ENCODE measurements at places on chromosomes 2 and 18. TPM values are rescaled to one million over a fixed set of nuclear protein-coding genes. Genes with fewer than 3 reads are reported as not detected.

The CD28 gene
- 2.5 TPM for polyA plus RNA-seq

The IFT172 gene
- 82.3 TPM for polyA plus RNA-seq

The COL6A3 gene
- 2.8 TPM for polyA plus RNA-seq

The OTX1 gene
- not detected for polyA plus RNA-seq

The ADAM23 gene
- polyA plus RNA-seq: 0.23 TPM

The MC2R gene
- not detected for polyA plus RNA-seq

The TFCP2L1 gene
- 29.1 TPM for polyA plus RNA-seq

The ALPG gene
- polyA plus RNA-seq: not detected

The TACR1 gene
- not detected for polyA plus RNA-seq

The SIX3 gene
- not detected for polyA plus RNA-seq

The REG3G gene
- polyA plus RNA-seq: not detected

The STAT4 gene
- 0.60 TPM for polyA plus RNA-seq

The CFC1B gene
- polyA plus RNA-seq: not detected

The CDK15 gene
- 0.12 TPM for polyA plus RNA-seq

The SEMA4F gene
- polyA plus RNA-seq: 3.5 TPM

The WNT10A gene
- not detected for polyA plus RNA-seq

The RIT2 gene
- 0.17 TPM for polyA plus RNA-seq

The UNC80 gene
- 0.26 TPM for polyA plus RNA-seq

The MC5R gene
- not detected for polyA plus RNA-seq

The KCTD18 gene
- polyA plus RNA-seq: 12.0 TPM

The SETBP1 gene
- polyA plus RNA-seq: 3.7 TPM

The CIB4 gene
- polyA plus RNA-seq: not detected

The SLC35G4 gene
- polyA plus RNA-seq: not detected

The NT5C1B gene
- polyA plus RNA-seq: not detected

The HK2 gene
- 57.3 TPM for polyA plus RNA-seq

The FABP1 gene
- polyA plus RNA-seq: 7,344 TPM

The GPR148 gene
- 0.04 TPM for polyA plus RNA-seq

The TMEM17 gene
- polyA plus RNA-seq: 0.73 TPM

The LYPD1 gene
- 2.4 TPM for polyA plus RNA-seq

The TDRD15 gene
- not detected for polyA plus RNA-seq

The PSMA8 gene
- 0.29 TPM for polyA plus RNA-seq

The LMAN2L gene
- 14.0 TPM for polyA plus RNA-seq

The COL4A4 gene
- polyA plus RNA-seq: not detected

The KCNJ13 gene
- polyA plus RNA-seq: not detected

The KCNE4 gene
- 0.60 TPM for polyA plus RNA-seq

The FHOD3 gene
- polyA plus RNA-seq: 1.2 TPM

The FOXI3 gene
- not detected for polyA plus RNA-seq

The GALNT5 gene
- polyA plus RNA-seq: 9.4 TPM

The CCL20 gene
- 61.3 TPM for polyA plus RNA-seq

The RNF144A gene
- 8.4 TPM for polyA plus RNA-seq

The TEX51 gene
- polyA plus RNA-seq: not detected

The SNORC gene
- 7.2 TPM for polyA plus RNA-seq

The ZNF804A gene
- polyA plus RNA-seq: not detected

The CPO gene
- not detected for polyA plus RNA-seq

The EXOC6B gene
- 7.2 TPM for polyA plus RNA-seq

The TMEM198 gene
- not detected for polyA plus RNA-seq

The SYT4 gene
- not detected for polyA plus RNA-seq
